ENCODE measurements at places on chromosomes 16 and 17.

DNA sequence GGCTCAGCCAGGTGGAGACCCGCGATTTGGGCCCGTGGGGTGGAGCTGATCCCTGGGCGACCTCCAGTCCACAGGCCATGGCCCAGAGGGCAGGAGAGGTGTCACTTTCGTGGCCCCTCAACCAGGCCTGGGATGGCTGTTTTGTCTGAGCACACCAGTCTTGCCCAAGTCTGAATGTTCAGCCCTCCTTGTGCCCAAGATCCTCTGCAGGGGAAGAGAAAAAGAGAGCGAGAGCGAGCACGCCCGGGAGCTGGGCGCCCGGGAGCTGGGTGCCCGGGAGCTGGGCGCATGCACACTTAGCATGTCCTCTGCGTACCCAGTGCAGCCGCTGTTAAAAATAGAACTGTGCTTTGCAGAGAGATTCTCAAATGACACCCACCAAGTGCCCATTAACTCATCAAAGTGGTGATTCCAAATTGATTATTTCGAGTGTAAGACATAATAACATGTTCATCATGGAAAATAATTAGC is 403.3 kb upstream of the TNRC6C start:
- DNase-seq = no peak

DNA sequence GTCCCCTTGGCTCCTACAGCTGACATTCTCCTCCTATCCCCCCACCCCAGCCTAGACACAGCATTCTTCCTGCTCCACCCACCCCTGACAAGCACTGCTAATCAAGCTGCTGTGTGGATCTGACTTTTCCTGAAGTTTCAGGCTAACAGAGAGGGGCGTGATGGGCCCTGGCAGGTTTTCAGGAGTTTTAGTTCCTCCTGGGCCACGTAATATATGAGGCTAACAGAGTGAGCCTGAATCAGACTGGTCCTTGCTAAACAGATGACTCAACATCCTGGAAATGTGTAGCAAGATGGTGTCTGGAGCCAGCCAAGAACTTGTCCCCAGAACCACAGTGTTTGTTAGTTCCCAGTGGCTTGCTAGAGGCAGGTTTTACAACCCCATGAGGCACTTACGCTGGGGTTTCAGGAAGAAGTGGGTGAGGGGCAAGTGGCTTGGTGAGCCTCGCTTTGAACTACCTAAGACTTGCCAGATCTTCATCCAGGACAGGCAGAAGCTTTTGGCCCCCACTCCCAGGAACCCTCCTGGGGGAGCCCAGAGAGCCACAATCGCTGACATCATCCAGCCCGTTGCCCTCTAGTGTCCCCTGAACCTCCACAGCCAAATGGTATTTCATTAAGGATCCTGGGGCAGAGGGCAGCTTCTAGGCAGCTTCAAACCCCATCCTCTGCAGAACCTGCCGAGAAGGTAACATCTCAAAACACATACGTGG is 15.9 kb downstream of the TMEM92 start:
- DNase-seq = peak; percentile 61

- no peak for DNase-seq
These were observed 821.1 kb upstream of the EEF2KMT start for GRCh38 chr16:5918567-5919130.

DNA sequence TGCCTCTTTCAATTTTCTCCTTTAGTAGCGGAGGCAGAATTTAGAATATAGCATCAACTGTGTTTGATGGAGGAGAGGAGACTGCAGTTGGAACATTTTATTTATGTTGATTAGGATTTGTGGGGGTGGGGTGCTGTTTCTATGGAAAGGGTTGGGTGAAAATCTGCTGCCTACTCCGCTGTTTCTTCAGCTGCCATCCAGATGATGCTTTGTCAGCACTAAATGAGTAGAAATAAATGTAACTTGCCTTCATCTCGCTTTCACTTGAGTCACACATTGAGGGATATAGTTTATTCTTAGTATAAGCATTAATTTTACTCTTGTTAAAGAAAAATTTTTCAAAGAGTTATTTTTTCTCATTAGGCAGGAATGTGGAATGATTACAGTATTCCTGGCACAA is 42.1 kb downstream of the ABHD15 start:
- no peak for DNase-seq

GRCh38 chr17:7745748-7746470 is 28.4 kb downstream of the DNAH2 start:
- DNase-seq = no peak

DNA sequence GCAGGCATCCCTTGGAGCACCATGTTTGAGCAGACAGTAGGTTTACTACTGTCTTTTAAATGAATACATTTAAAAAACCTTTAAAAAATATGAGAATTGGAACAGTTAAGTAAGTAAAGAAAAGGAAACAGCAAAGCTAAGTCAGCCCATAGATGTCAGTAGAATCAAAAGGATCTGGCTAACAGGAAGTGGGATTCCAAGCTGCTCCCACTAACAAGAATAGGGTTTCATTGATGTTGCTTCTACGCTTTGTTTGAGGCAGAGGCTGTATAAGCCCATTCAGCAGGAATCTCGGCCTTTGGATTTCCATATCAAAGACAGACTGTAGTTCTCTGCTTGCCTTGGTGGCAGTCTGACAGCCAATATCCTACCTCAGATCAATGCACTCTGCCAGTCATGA is 122.9 kb upstream of the ELAC2 start:
- no peak for DNase-seq

DNA sequence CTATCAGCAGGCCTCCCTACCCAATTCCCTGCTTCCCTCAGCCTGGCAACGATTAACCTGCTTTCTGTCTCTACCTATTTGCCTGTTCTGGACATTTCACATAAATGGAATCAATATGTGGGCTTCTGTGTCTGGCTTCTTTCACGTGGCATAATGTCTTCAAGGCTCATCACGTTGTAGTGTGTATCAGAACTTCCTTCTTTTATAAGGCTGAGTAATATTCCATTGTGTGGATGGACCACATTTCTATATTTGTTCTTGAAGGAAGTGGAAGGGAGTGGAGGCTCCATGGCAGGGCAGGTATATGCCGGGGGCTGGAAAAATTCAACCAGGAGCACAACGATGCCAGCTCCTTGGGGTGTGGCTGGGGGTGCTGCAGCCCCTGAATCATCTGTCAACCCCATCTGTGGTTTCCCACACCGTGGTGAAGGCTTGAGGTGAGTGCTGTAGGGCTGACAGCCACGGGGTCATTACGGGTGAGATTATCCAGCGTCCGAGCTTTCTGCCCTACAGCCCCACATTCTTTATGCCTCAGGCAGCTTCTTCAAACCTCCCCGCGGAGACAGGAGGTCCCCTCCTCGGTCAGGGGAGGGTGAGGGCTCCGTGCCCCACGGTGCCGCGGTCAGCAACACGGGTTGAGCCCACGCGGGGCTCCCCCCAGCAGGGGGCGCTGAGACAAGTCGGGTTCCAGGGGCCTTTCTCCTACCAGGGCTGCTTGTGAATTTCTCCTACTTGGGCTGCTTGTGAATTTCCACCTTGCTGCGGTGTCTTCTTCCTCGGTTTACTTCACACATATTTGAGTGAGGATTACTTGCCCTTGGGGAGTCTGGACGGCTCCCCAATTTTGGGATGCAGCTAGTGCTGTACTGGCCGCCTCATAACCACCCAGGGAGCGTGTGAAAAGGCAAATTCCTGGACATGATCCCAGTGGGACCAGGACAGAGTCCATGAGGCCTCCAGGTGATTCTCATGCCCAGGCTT is 18.3 kb upstream of the WFIKKN2 start:
- peak; percentile 61 for DNase-seq

DNA sequence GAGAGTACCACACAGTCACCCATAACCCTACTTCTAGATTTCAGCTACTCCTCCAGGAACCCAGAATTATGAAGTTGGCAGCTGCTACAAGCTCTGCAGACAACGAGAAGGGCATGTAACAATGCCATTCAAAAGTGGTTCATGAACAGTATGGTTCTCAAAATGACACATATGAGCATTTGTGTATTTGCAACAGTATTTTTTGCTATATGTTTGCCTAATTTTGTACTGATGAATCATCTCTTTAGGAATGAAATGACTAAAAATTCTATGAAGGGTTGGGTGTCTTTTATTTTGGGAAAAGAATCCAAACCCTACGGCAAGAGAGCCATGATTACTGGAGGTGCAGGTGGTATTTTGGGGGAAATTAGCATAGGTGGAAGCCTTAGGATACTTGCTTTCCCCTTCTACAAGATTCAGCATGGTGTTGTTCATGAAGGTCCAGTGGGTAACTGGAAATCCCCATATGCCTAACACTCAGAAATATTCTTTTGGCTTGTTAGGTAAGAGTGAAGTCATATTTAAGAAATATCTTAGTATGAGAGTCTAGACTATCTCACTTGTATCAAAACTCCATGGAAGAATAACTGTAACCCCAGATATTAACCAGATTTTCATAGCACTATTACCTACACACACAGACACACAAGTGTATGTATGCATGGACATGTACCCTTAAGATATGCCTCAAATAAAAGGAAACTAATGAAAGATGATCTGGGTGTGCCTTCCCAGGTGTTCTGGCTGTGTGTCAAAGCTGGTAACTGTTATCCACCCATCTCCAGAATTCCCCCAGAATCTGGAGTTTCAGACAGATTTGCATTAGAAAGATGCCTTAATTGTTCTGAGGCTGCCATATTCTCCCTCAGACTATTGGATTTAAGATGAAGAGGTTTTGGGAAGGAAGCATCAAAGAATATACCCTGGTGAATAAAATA is 688.2 kb upstream of the SOX9 start:
- DNase-seq = no peak

DNA sequence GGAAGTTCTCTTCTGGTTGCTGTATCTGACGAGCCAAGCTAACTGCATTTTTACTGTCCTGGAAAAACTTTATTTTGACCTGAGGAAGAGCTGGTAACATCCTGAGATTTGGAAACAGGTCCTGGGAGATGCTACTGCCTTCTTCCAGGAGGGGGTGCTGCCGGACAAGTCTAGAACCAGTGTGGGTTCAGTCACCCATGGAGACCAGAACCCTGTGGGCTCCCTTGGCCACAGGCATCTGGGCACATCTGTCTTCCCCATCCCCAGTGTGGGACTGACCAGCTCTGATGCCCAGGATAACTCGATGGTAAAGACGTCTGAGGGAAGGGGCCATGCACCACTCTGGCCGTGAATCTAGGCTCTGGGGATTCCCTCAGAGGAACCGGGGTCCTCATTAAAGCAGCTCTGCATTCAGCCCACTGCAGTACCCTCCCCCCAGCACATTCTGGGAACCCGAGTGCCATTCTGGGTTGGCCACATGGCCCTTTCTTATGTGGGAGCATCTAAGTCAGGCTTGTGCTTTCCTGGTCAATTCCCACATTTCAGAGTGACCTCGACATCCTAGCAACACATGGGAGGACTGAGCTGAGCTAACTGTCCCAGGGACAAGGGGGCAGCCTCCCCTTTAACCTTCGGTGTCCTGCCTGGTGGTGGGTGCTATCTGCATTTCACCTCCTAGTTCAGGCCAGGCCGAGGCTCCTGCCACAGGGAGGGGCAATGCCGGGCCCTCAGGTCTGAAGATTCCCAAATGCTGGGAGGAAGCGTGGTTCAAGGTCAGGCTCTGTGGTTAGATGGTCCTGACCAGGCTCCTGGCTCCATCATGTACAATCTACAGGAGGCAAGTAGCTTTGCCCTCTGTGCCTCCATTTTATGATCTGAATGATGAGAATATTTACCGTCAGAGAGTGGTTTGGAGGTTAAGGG is 6.4 kb downstream of the C16orf86 start:
- DNase-seq = peak; percentile 68

DNA sequence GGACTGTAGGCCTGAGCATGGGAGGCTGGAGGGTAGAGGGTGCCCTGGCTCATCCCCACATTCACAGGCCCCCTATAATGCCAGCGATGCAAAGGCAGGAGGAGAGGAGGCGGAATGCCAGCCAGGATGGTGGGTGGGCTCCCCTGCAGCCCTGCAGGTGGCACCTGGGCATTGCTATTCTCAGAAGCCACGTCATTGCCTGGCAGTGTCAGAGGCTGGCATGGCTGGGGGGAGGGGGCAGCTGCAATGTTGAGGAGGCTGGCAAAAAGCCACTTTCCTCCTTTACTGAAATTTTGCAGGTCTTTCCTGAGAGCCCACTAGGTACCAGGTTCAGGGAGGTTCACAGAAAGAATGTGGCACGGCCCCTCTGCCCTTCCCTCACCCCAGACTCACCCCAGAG is 36.2 kb downstream of the RAB11FIP4 start:
- DNase-seq = no peak

DNA sequence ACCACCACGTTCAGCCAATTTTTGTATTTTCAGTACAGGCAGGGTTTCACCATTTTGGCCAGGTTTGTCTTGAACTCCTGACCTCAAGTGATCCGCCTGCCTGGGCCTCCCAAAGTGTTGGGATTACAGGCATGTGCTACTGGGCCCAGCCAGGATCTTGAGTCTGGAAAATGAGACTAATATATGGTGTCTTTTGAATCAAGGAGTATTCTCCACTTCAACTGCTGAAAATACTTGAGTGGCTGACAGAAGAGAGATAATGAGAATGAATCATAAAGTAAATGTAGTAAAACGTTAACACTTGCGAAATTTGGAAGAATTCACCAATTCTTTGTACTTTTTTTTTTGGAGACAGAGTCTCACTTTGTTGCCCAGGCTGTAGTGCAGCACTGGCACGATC is 16.6 kb downstream of the SMYD4 start:
- DNase-seq = no peak

DNA sequence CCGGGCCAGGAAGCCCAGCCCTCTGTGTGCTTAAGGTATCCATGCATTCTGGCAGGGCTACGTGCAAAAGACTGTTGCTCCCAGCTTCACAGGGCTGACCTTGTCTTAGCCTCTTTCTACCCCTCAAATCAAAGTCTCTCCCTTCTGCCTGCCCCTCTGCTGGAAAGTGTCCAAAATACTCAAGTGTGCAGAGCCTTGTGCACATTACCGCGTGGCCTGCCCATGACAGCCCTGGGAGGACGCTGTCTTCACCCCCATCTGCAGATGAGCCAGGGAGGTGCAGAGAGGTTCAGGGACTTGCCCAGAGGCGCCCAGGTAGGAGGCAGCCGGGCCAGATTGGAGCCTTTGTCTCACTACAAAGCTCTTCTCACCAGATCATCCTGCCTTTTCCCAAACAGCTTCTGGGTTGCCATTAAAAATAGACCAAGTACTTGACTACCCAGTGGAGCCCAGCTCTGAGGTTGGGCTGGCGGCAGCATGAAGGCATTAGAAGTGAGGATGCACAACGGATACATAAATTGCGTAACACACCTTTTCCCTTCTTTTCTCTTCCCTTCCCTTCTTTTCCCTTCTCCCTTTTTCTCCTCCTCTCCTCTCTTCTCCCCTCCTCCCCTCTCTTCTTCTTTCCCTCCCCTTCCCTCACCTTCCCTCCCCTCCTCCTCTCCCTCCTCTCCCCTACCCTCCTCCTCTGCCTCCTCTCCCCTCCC is 3.5 kb downstream of the CACNG4 start:
- DNase-seq = no peak

GRCh38 chr17:54882950-54883349 is 17.7 kb upstream of the TOM1L1 start:
- DNase-seq = peak; percentile 27

GRCh38 chr17:16491703-16492612 is at the start of gene LRRC75A:
Gene LRRC75A, minus strand, starts transcription at chr17:16492193. Its CDS starts 203 bp downstream, at chr17:16491990.
- DNase-seq = peak; percentile 63

Measured in activated CD4-positive, alpha-beta memory T cell treated with anti-CD3 and anti-CD28 coated beads for 36 hours (primary cell).